ENCODE measurements at places on chromosomes 6 and 20. TPM values are rescaled to one million over a fixed set of nuclear protein-coding genes. Genes with fewer than 3 reads are reported as not detected.

DNA sequence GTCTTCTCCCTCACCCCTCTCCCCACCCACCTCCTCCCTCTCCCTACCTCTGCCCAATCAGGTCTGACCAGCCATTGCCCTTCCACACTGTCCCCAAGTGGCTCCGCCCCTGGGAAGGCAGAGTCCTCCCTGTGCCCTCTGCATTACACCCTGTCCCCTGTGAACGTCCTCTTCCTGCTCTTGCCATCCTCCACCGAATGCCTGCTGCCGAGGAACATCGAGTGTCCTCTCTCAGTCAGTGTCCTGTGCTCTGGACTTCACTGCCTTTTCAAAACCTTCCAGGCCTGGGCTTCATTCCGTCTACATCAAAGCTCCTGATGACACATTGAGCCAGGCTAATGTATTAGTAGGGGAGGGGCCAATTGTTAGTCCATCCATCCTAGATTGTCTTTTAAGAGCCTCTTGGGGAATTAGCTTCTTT is 3.3 kb upstream of the PACSIN1 start:
- peak; percentile 69 for DNase-seq

- no peak for DNase-seq
These were observed 111.8 kb downstream of the QKI start for GRCh38 chr6:163526346-163526745.

GRCh38 chr6:37202788-37203491 is 33.0 kb downstream of the PIM1 start:
- no peak for DNase-seq

- no peak for DNase-seq
These were observed 18.4 kb upstream of the SNX9 start for GRCh38 chr6:157804448-157805327.

- DNase-seq = no peak
These were observed 195.9 kb upstream of the PROKR2 start for GRCh38 chr20:5512694-5513093.

DNA sequence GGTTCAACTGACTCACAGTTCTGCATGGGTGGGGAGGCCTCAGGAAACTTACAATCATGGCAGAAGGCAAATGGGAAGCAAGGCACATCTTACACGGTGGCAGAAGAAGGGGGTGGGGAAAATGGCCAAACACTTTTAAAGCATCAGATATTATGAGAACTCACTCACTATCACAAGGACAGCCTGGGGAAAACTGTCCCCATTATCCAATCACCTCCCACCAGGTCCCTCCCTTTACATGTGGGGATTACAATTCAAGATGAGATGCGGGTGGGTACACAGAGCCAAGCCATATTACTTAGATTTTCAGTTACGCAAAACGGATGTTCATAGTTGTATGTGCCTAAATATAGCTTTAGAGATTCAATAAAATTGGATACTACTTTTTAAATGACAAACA is 25.6 kb downstream of the CYP39A1 start:
- DNase-seq = no peak

DNA sequence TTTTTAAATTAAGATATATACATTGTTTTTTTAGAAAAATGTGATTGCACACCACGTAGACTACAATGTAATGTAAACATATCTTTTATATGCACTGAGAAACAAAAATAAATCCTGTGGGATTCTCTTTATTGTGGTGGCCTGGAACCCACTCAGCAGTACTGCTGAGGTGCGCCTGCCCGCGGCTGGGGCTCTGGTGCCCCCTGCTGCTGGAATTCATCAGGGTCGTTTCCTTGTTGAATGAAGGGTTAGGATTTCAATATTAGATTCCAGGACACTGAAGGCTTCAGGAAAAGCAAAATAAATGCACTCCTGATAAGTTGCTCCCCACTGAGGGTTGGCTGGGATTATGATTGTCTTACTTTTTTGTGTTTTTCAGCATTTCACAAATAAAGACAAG is 175.8 kb upstream of the GGTLC1 start:
- no peak for DNase-seq

Gene COQ3
- total RNA-seq = 39.7 TPM

Gene TREM1
- 0.67 TPM for total RNA-seq

Gene MOXD1
- total RNA-seq = 2.2 TPM

Gene CHRNA4
- 1.5 TPM for total RNA-seq

Gene NUP43
- total RNA-seq = 29.3 TPM
